ENCODE measurements at places on chromosomes 4 and X. TPM values are rescaled to one million over a fixed set of nuclear protein-coding genes. Genes with fewer than 3 reads are reported as not detected.

DNA sequence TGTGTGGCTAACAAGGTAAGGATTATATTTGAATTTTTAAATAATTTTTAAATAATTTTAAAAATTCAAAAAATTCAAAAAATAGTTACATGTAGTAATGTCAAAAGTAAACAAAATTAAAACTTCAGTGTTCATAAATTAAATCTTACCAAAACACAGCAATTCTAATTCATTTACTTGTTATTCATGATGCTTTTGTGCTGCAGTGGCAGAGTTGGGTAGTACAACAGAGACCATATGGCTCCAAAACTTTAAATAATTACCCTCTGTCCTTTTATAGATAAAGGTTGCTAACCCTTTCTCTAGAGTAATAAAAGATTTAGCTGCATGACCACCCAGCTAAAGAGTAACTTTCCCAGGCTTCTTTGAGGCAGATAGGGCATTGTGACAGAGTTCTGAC lies 1355.6 kb downstream of the FSTL5 start:
- DNase-seq = no peak

GRCh38 chrX:43892336-43892870 lies 10.2 kb upstream of the MAOB start:
- no peak for DNase-seq

The MAGED4 gene
- 28.6 TPM for total RNA-seq

DNA sequence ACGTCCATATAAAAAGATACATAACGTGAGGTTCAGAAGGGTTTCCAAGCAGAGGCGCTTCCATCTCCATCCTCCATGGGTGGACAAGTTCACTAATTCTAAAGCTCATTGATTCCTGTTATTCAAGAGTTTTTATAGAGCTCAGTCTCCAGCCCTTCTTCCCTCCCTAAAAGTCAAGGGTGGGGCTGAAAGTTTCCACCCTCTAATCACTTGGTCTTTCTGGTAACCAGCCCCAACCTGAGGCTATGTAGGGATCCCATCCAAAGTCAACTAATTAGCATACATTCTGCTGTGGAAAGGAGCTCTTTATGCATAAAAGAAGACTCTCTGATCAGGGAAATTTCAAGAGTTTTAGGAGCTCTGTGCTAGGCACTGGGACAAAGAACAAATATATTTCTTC lies 46.9 kb upstream of the VEGFC start:
- no peak for DNase-seq

DNA sequence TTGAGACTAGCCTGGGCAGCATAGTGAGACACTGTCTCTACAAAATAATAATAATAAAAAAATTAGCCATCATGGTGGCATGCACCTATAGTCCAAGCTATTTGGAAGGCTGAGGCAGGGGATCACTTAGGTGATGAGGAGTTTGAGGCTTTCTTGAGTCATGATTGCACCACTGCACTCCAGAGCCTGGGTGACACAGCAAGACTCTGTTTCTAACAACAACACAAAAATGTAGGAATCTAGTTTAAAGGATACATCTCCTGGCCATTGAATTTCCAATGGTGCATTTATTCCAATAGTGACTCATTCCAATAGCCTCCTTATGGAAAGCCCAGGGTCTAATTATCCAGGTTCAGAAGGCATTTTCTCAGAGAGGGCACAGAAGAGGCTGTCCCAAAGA lies 21.9 kb upstream of the HERC6 start:
- DNase-seq = no peak

- no peak for DNase-seq
Observed at GRCh38 chrX:38473701-38474100, 87.6 kb upstream of the TSPAN7 start.

DNA sequence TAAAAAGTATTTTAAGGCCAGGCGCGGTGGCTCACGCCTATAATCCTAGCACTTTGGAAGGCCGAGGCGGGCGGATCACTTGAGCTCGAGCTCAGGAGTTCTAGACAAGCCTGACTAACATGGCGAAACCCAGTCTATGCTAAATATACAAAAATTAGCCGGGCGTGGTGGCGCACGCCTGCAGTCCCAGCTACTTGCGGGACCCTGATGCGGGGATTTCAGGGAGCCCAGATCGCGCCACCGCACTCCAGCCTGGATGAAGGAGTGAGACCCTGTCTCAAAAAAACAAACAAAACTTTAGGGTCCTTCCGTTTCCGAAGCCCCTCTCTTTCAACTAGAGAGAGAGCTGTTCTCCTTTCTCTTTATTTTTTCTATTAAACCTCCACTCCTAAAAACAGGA lies 1.2 kb downstream of the SLC25A31 start:
- no peak for DNase-seq

DNA sequence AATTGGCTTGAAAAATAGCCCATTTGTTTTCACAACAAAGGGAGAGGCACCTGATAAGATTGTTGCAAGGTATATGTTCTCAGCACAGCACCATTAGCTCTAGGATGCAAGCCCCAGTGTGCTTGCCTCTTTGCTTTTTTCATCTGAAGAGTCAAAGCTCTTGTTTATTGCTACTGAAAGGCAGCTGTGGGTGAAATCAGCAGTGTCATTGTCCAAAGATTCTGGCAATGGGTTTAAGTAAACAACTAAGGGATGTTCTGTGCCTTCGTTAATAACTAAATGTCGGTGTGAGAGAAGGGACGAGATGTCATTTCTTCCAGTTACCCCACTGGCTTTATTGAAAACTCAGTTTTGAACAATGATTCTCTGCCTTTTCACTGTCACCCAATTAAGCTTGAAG lies 567.7 kb downstream of the KCNIP4 start:
- no peak for DNase-seq

- DNase-seq = no peak
Observed at GRCh38 chrX:40424259-40424658, 156.5 kb upstream of the ATP6AP2 start.

The ANKRD50 gene
- 21.0 TPM for total RNA-seq

The SPATA4 gene
- 0.56 TPM for total RNA-seq

- DNase-seq = no peak
Observed at GRCh38 chr4:13452927-13453579, 31.1 kb downstream of the RAB28 start.

The OTUD6A gene
- not detected for total RNA-seq

DNA sequence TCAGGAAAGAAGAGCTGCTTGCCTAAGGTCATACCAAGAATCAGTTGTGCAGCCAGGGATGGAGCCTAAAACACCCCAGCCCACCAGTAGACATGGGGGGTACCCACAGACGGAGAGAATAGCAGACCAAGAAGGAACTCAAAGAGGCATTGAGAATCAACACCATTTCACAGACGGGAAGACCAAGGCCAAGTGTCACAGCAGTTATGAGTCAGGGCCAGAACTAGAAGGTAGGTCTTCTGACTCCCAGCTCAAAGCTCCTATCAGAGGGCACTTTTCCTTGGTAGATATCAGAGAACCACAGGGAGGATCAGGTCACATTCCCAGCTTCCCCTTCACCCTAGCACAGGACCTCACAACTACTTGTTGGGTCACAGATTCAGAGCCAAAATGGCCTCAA lies 14.5 kb downstream of the OTUD5 start:
- DNase-seq = no peak

- DNase-seq = peak; percentile 80
Observed at GRCh38 chrX:39477031-39477761, 620.6 kb downstream of the BCOR start.

DNA sequence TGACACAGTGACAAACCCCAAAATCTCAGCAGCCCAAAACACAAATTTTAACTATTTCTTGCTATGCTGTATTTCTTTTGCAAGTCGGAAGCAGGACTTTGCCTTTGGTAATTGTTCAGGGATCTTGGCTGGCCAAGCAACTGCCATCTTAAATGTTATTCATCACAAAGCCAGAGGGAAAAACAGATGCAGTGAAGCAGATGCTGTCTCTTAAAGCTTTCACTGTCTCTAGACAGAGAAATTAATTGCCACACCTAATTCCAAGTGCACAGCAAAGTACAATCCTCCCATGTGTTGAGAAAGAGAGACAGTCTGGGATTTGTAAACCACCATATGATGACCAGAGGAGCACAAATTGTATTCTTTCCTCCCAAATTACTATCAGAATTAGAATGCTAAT lies 30.0 kb upstream of the GALNT7 start:
- no peak for DNase-seq

The DUX4 gene
- total RNA-seq = not detected
